ENCODE measurements at places on chromosomes 2 and 18. TPM values are rescaled to one million over a fixed set of nuclear protein-coding genes. Genes with fewer than 3 reads are reported as not detected.

Gene CCDC148
- total RNA-seq = 0.52 TPM

Gene RND3
- total RNA-seq = 44.4 TPM

Gene CPS1
- 3.7 TPM for total RNA-seq

Gene TUBA3E
- not detected for total RNA-seq

Gene ASXL3
- 7.3 TPM for total RNA-seq

Gene CFAP65
- total RNA-seq = not detected

Gene DTNA
- 94.5 TPM for total RNA-seq

Gene C2orf66
- total RNA-seq = not detected

Gene PRSS56
- 1.0 TPM for total RNA-seq

Gene UXS1
- 17.7 TPM for total RNA-seq

Gene GPR39
- 1.6 TPM for total RNA-seq

Gene SPDYA
- 1.0 TPM for total RNA-seq

Gene GRP
- total RNA-seq = not detected

Gene POU3F3
- 0.52 TPM for total RNA-seq

Gene COL4A3
- total RNA-seq = under 0.01 TPM

Gene POTEJ
- not detected for total RNA-seq

Gene HRH4
- not detected for total RNA-seq

Gene EPHA4
- total RNA-seq = 24.0 TPM

Gene AKAIN1
- not detected for total RNA-seq

Gene BCL2
- total RNA-seq = 39.1 TPM

Gene POTEI
- under 0.01 TPM for total RNA-seq

Gene MATN3
- total RNA-seq = 0.52 TPM

Gene HOXD9
- total RNA-seq = 5.7 TPM

Gene CHRND
- 32.9 TPM for total RNA-seq

Gene PID1
- total RNA-seq = 25.1 TPM
